ENCODE measurements at places on chromosomes 13 and 19. TPM values are rescaled to one million over a fixed set of nuclear protein-coding genes. Genes with fewer than 3 reads are reported as not detected.

DNA sequence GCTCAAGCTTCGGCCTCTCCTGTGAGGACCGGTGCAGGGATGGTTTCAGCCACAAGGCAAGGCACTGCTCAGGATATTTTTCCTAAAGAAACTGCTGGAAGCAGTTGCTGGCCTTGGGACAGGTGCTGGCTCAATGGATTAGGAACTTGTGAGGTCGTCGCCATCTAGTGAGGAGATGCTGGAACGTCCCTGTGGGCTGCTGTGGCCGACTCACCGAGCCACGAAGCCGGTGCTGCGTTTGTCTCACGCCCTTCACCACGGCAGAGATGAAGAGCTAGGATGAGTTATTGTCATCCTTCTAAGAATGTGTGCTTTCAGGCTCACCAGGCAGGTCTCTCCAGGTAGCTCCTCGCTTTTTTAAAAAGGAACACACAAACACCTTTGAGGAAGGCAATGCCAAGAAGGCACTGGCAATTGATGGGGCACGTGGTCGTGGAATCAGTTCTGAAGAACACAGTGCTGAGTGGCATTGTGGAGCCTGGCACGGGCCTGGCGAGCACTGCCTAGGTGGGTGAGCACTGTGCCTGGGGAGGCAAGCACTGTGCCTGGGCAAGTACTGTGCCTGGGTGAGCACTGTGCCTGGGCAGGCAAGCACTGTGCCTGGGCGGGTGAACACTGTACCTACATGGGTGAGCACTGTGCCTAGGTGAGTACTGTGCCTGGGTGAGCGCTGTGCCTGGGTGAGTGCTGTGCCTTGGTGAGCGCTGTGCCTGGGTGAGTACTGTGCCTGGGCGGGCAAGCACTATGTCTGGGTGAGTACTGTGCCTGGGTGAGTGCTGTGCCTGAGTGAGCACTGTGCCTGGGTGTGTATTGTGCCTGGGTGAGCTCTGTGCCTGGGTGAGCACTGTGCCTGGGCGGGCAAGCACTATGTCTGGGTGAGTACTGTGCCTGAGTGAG lies 140.4 kb downstream of the TEX29 start:
- peak; percentile 59 for DNase-seq

GRCh38 chr19:35002037-35002535 lies 2.0 kb downstream of the GRAMD1A start:
- no peak for DNase-seq

GRCh38 chr19:2616741-2617392 lies 85.6 kb downstream of the GNG7 start:
- no peak for DNase-seq

- DNase-seq, result no peak
These were observed 7.9 kb upstream of the NEK5 start for GRCh38 chr13:52136763-52137162.

DNA sequence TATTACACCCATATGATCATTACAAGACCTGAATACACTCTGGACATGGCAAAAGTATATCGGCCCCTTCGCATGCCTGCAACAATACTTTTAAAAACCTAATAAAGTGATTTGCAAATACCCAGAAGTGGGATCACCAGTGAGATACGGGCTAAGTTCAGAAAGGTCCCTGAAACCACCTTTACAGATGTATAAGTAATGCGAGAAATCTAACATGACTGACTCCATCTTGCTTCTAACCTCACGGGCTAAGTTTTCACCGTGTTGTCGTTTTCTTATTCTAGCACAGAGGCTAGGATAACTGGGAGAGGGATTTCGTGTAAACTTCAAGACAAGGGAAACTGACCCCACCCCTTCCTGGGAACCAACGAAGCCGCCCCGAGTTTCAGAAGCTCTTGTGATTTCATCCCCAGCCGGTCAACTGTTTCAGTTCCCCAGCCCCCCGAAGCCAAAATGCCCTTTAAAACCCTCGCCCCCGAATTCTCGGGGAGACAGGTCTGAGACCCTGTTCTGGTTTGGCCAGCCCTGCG lies 703 bp downstream of the NEK3 start:
- peak; percentile 26 for DNase-seq

- DNase-seq, result no peak
These were observed 78.4 kb downstream of the FAM216B start for GRCh38 chr13:42859760-42860159.

- no peak for DNase-seq
These were observed 237.6 kb upstream of the MAB21L1 start for GRCh38 chr13:35714121-35714520.

- no peak for DNase-seq
These were observed 5.3 kb downstream of the BSG start for GRCh38 chr19:577439-578392.

DNA sequence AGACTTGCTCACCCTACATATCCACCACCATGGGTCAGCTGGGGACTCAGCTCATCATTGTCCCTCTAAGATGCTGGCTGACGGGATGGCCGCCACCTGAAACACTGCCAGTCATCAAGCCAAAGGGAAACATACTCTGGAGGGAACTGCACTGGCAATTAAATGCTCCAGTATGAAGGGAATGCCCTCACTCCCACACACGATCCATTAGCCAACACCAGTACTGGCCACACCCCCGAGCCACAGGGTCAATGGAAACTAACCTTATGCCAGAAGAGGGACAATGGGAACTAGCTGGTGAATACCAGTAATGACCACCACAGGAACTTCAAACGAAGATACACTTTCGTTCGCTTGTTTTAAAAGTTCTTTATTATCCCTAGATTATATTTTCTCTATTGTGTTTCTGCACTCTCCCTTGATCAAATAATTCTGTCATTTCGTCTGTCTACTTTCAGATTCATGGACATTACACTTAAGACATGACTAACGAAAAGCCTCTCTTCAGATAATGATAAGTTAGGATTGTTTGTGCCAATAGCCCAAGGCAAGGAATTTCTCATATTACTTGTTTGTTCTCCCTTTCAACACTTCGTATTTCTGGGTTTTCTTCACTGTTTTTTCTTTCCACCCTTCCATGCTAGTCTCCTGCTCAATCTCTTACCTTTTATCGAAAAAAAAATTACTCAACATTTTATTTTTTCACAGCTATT lies 1.7 kb upstream of the ZNF507 start:
- no peak for DNase-seq

DNA sequence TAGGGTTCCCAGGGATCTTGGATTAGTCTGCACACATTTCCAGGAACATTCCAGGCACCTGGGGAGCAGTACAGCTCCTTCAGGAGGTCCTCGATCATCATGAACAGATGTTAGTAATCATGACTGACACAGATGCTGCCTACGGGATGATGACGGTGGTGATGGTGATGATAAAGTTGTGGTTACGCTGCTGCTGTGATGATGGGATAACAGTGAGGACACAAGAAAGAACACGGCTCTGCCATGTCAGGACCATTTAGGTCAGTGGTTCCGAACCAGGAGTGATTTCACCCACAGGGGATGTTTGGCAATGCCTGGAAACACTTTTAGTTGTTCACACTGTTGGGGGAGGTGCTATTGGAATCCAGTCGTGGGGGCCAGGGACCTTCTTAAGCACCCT lies 1193.0 kb downstream of the UQCRFS1 start:
- DNase-seq, result no peak

DNA sequence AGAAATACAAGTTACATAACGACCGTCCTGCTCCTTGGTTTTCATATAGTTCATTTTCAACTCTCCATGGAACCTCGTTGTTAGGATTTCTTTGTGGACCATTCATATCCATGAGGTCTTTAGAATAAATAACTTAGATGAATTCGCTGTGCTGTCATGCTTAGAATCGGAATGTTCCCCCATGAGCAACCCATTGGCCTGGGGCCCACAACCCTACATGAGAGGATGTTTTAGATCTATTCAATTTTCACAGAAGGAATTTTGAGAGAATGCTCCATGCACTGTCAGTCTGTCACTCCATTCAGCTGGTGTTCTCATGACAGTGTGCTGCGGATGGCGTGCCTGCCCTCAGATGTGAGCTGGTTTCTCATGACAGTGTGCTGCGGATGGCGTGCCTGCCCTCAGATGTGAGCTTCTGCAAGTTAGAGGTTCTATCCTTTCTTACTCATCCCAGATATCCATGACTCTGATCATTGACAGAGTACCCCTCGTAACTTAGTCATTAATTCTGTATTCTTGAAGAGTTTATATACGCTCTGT lies 1193.1 kb downstream of the EFNB2 start:
- DNase-seq, result no peak

DNA sequence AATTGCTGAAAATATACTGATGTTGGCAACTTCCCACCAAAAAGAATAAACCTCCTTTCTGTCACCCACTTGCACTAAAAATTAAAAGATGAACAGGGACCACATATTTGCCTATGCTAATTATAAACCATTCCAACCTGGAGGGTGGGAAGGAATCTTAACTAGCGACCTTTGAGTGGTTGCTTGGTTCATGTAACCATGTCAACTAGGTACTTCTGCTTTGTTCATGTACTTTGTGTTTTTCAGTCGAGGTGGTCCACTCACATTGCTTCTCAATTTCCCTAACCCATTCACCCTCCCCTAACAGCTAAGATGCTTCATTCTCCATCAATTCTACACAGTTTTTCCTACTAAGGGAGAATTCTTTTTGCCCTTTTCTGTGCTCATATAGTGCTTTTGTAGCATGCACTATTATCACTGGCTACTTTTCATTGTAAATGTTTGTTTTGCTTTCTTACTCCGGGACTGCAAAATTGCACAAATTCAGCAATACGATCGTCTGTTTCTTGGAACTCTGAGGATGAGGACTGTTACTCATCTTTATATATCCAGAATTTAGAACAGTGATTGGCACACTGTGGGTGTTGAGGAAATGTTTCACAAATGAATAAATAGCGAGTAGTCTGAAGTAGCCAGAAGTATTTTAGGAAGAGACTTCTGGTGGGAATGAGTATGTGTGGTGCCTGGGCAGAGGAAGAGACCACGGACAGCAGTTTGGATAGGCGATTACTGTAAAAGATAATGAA lies 187.5 kb downstream of the GPC6 start:
- no peak for DNase-seq

DNA sequence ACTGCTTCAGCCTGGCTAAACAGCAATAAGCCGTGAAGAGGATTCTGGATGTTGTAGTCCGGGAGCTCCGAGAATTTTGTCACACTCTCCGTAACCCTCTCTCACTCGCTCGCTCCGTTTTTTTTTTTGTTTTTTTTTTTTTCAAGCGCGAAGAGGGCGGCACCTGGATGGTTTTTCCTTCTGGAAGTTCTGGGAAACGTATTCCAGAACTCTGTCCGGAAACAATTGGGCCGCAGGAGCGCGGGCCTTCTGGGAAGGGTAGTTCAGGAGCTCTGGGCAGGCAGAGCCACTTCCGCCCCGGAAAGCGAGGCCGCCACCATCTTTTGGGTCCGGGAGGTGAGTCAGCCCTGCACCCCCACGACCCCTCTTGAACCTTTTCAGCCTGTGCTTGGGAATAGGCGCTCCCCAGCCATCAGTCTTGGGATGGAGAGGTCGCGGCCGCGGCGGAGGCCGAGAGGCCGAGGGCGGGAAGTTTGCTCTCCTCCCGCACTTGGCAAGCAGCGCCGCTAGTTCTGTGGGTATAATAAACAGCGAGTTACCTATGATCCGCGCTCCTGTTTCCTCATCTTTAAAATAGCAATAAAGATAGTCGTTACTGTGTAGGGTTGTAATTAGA lies at the start of gene ZNF227:
TSS of gene ZNF227 (plus strand) at position 283 of the 616 bp plus-strand sequence. CDS start 5,261 bp downstream, outside the sequence.
- peak; percentile 93 for DNase-seq

GRCh38 chr13:35349673-35350278 lies 126.7 kb downstream of the MAB21L1 start:
- DNase-seq, result no peak

ZNF418 gene
- 3.6 TPM for total RNA-seq

AMER2 gene
- 0.18 TPM for total RNA-seq

NLRP5 gene
- total RNA-seq, result 0.34 TPM

NECTIN2 gene
- 279 TPM for total RNA-seq

DDA1 gene
- total RNA-seq, result 9.6 TPM
